Fibroblast of gingiva (primary cell): ENCODE measurements at places on chromosomes 11 and 22.

DNA sequence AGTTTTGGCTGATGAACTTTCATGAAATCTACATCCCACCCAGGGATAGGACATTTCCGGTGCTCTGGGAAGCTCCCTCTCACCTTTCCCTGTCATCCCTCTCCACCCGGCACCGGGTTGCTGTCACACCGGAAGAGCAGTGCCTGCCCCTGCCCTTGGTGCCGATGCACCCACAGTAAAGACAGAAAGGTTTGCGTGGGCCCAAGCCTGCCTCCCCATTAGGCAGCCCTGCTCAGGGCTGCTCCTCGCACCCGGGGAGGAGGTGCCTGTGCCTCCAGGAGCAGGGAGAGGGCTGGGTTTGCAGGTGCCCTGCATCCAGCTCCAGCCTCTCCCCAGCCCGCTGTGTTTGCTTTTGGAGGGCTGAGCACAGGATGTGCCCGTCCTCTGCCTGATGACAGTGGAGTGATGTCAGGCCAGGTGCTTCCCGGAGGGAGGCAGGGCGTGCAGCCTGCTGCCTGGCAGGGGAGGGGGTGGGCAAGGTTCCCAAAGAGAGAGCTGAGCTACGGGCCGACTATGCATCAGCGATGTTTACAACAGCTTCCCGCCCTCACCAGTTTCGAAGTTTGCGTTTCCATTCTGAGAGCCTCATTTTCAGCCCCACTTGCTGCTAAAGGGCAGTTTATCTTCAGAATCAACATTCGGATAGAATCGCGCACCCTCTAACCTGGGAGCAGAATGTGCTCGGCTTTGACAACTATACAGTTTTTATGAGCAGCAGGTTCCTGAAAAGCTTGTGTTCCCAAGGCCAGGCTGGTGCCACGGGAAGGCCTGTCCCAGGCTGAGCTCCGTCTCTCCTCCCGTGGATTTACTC lies 83.2 kb upstream of the CLDN5 start:
- no peak for DNase-seq

GRCh38 chr11:44527476-44527875 lies 38.0 kb upstream of the CD82 start:
- no peak for DNase-seq

DNA sequence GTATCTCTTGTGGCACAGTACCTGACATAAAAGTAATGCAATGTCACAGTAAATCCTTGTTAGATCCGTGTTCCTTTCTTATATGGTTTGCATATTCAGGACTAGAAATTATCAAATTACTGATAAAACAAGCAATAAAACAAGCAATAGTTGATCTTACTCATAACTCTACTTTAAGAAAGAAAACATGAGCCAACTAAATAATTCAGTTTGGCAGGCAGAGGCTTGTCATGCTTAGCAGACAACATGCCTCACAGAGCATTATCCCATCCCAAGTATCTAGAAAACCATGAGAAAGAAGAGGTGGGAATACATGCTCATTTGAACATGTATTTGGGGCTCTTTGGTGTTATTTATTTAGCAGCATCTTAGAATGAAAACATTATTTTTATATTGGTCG lies 241.9 kb downstream of the SOX6 start:
- no peak for DNase-seq

- peak; percentile 73 for DNase-seq
Measured at GRCh38 chr11:76799066-76799804, 16.1 kb downstream of the TSKU start.

- DNase-seq, result no peak
Measured at GRCh38 chr22:40341604-40342003, 4.7 kb upstream of the ADSL start.
